SW 1271 (cell line): ENCODE measurements at places on chromosomes 11 and 22.

- no peak for DNase-seq
Observed at GRCh38 chr11:1926156-1927025, 6.9 kb downstream of the TNNT3 start.

GRCh38 chr11:81570669-81571068 lies 1163.0 kb downstream of the FAM181B start:
- DNase-seq, result no peak

GRCh38 chr11:61887839-61888494 lies 3.4 kb downstream of the FADS3 start:
- peak; percentile 88 for DNase-seq

GRCh38 chr11:85809863-85810262 lies 1.1 kb downstream of the SYTL2 start:
- no peak for DNase-seq

DNA sequence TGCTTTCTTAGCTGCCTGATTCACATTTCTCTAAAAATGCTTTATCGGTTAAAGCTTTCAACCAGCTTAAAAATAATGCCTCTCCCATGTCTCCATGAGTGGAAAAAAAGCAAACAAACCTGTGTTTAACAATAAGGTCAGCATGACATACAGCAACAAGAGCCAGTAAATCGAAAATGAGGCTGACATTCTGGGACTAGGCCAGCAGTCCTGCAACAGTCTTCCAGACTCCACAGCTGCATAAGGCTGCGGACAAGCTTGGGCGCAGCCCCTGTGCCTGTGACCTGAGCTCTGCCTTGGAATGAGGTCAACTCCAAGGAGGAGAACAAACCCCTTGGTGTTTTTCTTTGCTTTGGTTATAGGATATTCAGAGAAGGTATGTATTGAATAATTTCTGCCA lies 95.5 kb downstream of the PGR start:
- no peak for DNase-seq

- DNase-seq, result no peak
Observed at GRCh38 chr11:86067009-86067850, 1.7 kb downstream of the PICALM start.

GRCh38 chr11:66950112-66950535 lies 8.1 kb downstream of the PC start:
- peak; percentile 87 for DNase-seq

DNA sequence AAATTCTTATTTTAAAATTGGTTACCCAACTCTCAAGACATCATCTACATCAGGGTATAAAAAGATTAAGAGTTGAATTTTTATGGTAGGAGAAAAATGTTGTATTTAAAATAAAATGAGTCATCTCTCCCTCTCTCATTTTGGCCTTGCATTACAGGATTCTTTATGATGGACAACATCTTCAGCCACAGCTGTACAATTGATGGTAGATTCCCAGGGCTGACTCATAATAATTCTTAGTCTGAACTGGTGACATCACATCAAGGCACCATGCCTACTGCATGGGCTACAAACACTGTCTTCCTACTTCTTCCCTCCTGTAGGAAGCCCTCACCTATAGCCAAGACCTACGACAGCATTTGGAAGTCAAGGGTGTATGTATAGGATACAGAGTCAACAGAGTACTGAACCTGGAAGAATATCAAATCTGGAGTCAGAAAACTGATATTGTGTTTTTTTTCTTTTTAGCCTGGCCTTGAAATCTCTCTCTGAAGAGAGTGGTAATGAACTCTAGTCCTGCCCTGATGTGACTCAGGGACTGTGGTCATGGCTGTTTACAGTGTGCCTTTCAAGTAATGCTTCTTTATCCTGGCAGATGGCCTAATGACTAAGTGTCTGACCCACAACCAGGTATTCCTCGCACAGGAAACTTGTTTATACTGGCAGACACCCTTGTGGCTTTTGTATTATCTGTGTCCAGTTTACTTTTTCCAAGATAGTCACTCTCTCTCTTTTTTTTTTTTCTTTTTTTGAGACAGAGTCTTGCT lies 32.5 kb downstream of the MRGPRX2 start:
- no peak for DNase-seq

DNA sequence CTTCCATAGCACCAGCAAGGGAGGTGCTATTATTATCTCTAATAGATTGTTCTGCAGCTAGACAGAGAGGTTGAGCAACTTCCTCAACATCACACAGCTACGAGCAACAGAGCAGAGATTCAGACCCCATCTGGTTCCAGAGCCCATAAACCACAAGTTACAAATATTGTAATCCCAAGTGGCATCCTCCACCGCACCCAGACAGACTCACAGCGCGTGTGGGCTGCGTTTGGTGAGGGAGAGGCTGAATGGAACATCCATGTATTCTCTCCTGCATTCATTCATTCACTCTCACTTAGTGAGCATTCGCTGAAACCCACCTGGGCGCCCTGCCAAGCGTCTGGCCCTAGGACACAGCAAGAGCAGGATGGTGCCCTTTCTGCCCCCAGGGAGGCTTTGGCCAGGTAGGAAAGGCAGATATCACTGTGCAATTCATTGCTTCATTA lies 33.5 kb downstream of the LIF start:
- no peak for DNase-seq

GRCh38 chr11:119664063-119664572 lies 64.9 kb downstream of the NECTIN1 start:
- no peak for DNase-seq

- no peak for DNase-seq
Observed at GRCh38 chr11:21465203-21465602, 727.7 kb upstream of the ANO5 start.
